ENCODE measurements at places on chromosomes 16 and 17.

DNA sequence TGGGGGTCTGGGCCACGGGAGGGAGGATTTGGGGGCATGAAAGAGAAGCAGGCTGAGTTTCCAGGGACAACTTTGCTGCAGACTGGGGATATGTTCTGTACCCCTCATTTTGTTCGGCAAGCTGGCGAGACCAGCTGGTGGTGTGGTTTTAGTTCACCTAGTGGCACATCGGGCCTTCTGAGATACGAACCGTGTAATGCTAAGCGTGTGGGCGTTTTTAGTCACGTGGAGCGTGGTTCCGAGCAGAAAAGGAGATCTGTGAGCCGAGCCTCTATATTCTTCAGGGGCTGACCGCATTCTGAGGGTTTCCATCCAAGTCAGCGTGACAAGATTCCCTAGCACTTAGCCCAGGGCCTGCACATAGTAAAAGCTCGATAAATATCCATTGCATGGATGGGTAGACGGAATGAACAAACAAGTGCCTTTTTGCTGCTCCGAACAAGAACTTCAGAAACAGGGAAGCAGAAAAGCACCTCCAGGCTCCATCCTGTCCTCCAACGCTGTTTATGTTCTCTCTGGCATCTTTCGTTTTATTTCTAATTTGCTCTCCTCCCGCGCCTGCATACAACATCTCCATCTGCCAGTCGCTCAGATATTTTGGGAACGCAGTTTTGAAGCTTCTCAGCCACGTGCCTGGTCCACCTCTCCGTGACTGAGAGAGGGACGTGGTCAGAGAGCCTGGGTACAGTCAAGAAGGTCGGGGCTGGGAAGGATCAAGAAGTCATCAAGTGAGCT lies 5.8 kb downstream of the SYT17 start:
- no peak for DNase-seq

- no peak for DNase-seq
Observed at GRCh38 chr16:354971-355461, 2.5 kb upstream of the AXIN1 start.

GRCh38 chr17:42928714-42929496 lies 28.3 kb downstream of the G6PC1 start:
- DNase-seq = peak; percentile 85

- no peak for DNase-seq
Observed at GRCh38 chr16:29940656-29941055, 14.6 kb upstream of the KCTD13 start.

- DNase-seq = no peak
Observed at GRCh38 chr17:71636644-71637043, 484.2 kb upstream of the SOX9 start.

DNA sequence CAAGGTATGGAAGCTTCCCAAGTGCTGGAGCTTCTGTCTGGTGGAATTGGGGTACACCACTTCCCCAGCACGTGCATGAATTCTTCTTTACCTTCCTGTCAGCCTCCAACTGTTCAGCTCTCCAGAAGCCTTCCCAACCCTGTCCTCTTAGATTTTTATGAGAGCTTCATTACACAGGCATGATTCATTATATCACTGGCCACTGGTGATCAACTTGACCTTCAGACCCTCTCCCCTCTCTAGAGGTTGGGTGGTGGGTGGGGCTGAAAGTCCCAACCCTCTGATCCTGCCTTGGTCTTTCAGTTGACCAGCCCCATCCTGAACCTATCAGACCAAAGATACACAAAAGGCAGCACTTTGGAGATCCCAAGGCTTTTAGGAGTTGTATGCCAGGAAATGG lies 795.7 kb upstream of the SOX9 start:
- DNase-seq = no peak

DNA sequence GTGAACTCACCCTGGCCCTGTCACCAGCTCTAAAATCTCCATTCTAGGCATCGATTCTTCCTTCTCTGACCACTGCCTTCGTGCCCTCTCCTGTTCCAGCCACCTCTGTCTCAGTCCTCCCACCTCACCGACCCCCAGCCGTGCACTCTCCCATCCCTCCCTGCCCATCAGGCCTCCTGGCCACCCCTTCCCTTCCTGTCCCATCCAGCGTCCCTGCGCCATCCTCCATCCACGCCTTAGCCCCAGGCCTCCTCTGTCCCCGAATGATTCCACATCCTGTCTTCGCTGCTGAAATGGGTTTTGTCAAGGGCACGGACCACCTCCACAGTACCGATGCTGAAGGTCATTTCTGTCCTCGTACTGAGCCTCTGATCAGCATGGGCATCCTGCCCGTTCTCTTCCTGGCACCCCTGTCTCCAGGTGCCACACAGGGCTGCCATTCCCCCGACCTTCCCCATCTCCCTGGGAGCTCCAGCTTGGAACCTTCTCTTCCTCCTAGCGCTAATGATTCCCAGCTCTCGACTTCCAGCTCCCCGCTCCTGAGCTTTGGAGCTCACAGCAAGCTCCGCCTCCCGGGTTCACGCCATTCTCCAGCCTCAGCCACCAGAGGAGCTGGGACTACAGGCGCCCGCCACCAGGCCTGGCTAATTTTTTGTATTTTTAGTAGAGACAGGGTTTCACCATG lies 2.6 kb downstream of the TRIM65 start:
- DNase-seq = no peak

DNA sequence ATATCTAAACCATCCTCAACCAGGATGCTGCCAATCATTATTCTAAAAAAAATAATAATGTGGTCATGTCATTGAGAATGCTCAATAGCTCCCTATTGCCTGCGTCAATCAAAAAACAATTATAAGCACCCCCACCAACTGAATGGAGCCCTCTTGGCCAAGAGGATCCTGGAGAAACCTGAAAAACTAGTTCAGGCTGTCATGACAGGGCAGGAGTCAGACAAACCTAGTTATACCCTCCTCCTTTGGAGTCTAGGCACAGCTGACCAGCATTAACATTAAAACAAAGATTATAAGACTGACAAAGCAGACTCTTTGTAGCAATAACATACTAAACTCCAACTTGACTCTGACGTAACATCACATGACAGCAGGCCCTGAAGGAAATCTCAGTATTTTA lies 119.2 kb upstream of the CCL2 start:
- DNase-seq = no peak

DNA sequence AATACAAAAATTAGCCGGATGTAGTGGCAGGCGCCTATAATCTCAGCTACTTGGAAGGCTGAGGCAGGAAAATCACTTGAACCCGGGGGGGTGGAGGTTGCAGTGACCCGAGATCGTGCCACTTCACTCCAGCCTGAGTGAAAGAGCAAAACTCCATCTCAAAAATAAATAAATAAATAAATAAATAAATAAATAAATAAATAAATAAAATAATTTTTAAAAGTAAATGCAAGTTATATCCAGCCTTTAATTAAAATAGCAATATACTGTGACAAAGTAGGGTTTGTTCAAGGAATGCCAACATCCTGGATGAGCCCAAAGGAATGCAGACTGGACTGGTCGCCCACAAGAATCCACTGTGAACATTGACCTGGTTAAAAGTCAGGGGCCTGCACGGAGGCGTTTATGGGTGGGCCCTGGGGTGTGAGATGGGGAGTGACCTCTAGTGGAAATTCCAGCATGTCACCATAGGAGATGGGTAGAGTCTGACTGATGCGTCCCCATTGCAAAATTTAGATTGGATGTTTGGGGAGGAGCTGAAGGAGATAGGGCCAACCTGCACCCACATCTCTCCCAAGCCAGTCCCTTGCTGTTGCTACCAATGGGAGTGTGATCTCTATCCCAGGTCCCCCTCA lies 9.7 kb upstream of the PIK3R5 start:
- no peak for DNase-seq

GRCh38 chr17:33366960-33367359 lies 73.9 kb upstream of the ASIC2 start:
- no peak for DNase-seq

Data from hematopoietic multipotent progenitor cell treated with erythropoietin and hydrocortisone succinate and interleukin-3 and kit ligand, for 15 days (in vitro differentiated cells).